BJ (cell line): ENCODE measurements at places on chromosomes 12 and 14. TPM values are rescaled to one million over a fixed set of nuclear protein-coding genes. Genes with fewer than 3 reads are reported as not detected.

Gene PTPRR
- polyA plus RNA-seq, result 0.40 and 0.77 TPM in 2 replicates

DNA sequence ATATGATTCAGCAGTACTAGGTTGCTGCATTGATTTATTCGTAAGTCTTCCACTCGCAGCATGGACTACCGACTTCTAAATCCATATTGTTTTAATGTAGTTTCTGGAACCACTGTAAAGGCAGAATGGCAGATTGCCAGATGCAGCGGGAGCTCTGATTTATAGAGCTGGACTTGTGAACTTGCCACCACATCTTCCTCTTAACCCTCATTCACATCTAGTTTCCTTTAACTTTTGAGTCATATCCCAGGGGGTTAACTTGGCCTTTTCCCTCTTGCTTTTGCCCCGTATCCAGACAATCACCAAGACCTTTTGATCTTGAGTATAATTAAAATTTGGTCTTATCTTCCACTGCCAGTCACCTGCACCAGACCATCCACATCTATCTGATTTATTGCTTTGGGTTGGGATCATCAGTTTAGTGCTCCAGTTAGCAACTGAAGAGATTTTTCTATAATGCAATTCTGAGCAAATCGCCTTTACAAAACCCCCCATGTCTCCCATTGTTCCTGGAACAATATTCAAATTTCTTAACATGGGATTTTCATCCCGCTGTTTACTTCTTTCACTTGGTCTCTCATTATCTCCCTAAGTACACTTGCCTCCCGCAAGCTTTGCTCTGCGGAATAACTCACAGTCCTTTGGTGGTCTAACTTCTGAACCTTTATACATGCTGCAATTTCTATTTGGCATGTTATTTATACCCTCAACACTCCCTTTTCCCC lies 130.5 kb downstream of the ACSS3 start:
- DNase-seq, result no peak

- DNase-seq, result no peak
Measured at GRCh38 chr12:71456316-71456715, 16.7 kb downstream of the LGR5 start.

Gene KLRC1
- not detected in 2 replicates for polyA plus RNA-seq

GRCh38 chr12:69835081-69835480 lies 10.1 kb downstream of the MYRFL start:
- no peak for DNase-seq

Gene SPTLC2
- 38.3 and 43.8 TPM in 2 replicates for polyA plus RNA-seq

Gene AQP6
- not detected in 2 replicates for polyA plus RNA-seq

Gene RDH12
- not detected in 2 replicates for polyA plus RNA-seq

Gene CDKN3
- polyA plus RNA-seq, result 28.7 and 55.1 TPM in 2 replicates

Gene RPGRIP1
- not detected in 2 replicates for polyA plus RNA-seq

GRCh38 chr12:42704810-42705401 lies 115.4 kb upstream of the PRICKLE1 start:
- DNase-seq, result no peak

Gene RBP5
- not detected in 2 replicates for polyA plus RNA-seq

- no peak for DNase-seq
Measured at GRCh38 chr14:101456246-101457175, 104.8 kb upstream of the DIO3 start.

GRCh38 chr12:97637770-97638169 lies 175.2 kb downstream of the RMST start:
- DNase-seq, result no peak

DNA sequence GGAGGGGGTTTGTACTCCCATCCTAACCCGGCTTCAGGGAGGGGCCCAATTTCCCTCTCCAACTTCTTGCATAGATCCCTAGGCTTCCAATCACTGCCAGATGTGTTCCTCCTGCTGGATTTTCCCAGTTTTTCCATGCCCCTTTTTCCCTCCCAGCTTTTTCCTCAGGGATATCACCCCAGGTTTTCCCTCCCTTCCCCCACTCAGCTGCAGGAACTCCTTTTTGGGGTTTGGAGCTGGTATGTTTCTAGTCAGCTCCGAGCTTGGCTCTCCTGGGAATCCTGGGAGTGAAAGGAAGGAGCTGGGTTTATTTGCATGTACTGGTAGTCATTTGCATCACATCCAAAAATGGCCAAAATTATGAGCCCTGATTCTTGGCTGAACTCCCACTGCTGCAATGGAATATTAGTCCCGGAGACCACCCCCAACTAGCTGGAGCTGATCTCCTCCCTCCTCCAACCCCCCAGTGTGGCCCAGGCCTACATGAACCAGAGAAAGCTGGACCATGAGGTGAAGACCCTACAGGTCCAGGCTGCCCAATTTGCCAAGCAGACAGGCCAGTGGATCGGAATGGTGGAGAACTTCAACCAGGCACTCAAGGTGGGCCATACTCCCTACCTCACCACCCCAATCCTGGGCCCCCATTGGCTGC lies 1.4 kb upstream of the RDH5 start:
- no peak for DNase-seq

Gene GPR162
- polyA plus RNA-seq, result 3.3 and 6.6 TPM in 2 replicates

DNA sequence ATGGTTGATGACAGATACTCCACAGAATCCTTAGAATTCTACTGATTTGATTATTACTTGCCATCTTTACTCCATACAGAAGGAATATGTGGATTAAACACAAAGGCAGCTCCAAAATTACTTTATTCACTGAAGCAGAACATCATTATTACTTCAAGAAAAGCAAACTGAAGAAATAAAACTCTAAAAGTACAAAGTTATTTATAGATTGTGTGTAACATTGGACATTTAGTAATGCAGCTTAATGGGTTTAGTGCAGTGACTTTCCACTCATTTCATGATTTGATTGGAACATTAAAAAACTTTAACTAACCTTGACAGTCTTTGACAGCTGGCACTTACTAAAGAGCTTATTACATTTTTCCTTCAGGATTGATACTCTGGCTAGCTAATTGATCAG lies 59.0 kb upstream of the ATP2A2 start:
- DNase-seq, result no peak
